Natural killer cell treated with Interleukin-12 subunit alpha and Interleukin-12 subunit beta and Interleukin-15 and Interleukin-18, amount 100 ng/mL, for 72 hours (primary cell): ENCODE measurements at places on chromosomes 6 and 20.

DNA sequence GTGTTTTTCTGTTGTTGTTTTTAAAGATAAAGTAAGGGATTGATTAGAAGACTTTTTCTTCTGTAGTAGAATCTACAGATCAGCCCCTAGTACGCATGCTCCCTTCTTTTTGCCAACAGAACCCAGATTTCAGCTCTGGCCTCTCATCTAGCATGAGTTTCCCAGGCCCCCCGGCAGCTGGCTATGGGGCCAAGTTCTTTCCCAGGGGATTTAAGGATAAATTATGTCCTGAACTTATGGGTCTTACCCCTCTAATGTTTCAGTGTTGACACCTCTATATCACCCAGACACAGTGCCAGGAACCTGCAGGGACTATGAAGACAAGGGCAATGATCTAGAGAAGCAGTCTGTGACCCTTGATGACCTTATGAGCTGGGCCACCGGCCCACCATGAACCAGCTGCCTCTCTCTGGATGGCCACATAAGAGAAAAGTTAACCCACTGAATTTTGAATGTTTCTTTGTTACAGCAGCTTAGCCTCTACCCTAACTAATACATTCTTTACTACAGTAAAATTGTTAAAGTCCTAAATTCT is 150.5 kb downstream of the UNC5CL start:
- DNase-seq: no peak

DNA sequence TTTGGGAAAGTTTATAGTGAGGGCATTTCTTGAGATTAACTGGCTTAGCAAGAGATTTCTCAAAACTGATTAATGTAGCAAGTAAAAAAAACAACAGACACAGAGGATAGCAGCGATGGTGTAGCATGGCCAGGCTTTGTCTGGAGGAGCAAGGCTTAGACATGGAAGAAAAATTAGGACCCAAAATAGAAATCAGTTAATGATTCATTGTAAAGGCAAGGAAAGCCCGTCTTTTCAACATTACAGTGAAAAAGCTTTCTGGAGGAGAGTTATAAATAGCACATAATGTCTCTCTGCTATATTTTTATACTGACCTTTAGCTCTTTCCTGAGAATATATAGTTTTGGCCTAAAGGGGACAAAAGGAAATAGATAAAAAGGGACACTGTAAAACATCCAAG is 45.1 kb downstream of the FNDC1 start:
- no peak for DNase-seq

DNA sequence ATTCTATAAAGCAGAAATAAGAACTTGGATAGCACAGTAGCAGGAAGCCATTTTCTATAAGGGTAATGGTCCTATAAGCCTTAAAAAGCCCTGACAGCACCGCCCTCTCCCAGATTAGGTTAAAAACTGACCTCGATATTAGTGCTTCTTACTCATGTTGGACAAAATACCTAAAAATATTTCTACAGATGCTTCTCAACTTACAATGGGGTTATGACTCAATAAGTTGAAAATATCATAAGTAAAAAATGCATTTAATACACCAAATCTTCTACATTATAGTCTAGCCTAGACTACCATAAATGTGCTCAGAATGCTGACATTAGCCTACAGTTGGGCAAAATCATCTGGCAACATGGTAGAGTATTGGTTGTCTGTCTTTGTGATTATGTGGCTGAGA is 70.3 kb downstream of the SESN1 start:
- DNase-seq: no peak

GRCh38 chr6:5086294-5086890 is 1.3 kb downstream of the PPP1R3G start:
- DNase-seq: no peak

GRCh38 chr6:118506071-118506638 is 41.9 kb upstream of the PLN start:
- no peak for DNase-seq

DNA sequence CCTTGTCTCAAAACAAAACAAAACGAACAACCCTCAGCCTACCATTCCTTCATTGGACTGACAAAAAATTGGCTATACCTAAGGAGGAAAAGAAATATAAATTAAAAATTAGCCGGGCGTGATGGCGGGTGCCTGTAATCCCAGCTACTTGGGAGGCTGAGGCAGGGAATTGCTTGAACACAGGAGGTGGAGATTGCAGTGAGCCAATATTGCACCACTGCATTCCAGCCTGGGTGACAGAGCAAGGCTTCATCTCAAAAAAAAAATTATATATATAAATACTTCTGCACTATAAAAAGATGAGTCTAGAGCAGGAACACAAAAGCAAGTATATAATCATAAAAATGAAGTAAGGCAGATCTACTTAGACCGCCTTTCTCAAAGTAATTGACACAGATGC is 109.8 kb downstream of the CRYBG1 start:
- DNase-seq: no peak

GRCh38 chr6:33949877-33950435 is 146.2 kb upstream of the MLN start:
- no peak for DNase-seq

- no peak for DNase-seq
Measured at GRCh38 chr20:5085380-5085779, 34.4 kb downstream of the PCNA start.

DNA sequence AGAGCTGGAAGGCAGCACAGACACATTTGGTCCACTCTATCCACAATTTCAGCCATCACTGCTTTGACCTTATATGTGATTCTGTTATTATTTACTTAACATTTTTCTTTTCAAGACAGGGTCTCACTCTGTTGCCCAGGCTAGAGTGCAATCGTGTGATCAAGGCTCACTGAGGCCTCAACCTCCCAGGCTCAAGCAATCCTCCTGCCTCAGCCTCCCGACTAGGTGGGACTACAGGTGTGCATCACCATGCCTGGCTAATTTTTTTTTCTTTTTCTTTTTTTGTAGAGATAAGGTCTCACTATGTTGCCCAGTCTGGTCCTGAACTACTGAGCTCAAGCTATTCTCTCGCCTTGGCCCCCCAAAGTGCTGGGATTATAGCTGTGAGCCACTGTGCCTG is 40.3 kb downstream of the BCL2L1 start:
- no peak for DNase-seq

DNA sequence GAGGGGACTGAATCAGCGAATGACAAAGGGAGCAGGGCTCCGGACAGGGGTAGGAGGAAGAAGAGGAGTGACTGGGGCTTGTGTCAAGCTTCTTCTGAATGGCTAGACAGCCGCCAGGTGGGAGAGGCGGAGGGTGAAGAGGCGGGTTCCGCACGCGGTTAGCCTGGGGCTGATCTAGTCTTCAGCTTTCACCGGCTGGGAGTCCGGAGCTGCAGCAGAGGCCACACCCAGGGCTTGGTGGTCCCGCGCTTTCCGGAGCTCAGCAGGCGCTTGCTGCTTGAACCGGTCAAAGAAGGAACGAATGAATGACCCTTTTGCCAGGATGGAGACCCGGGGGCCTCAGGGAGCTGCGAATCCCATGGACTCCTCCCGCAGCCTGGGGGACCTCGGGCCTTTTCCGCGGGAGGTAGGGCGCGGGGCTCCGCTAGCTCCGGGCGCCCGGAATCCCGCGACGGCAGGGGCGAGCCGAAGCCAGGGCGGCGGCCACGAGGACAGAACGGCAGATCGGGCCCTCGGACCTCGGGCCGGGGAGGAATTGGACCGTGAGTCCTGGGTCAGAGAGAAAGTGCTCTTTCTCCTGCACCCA is at the start of gene C6orf141:
C6orf141 (plus strand) TSS at position 177 of the 586 bp plus-strand sequence; CDS start at position 302, 125 bp downstream.
- no peak for DNase-seq

DNA sequence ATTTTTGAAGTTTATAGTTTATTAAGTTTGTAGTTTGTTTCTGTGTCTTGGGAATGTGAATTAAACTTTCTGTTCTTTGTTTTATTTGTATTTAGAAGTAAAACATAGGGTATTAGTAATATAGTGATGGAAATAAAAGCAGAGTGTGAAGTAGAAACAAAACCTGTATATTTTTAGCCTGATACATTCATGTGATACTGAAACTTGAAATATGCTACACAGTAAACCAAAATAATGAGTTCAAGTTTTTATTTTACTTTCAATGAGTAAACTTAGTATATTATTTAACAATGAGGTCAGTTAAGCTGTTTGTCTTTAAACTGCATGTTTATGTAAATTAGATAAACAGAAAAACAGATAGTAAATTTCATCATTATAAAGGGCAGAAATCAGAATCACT is 1592.6 kb downstream of the GRIK2 start:
- DNase-seq: no peak

- no peak for DNase-seq
Measured at GRCh38 chr6:168374051-168374502, 54.5 kb upstream of the DACT2 start.

DNA sequence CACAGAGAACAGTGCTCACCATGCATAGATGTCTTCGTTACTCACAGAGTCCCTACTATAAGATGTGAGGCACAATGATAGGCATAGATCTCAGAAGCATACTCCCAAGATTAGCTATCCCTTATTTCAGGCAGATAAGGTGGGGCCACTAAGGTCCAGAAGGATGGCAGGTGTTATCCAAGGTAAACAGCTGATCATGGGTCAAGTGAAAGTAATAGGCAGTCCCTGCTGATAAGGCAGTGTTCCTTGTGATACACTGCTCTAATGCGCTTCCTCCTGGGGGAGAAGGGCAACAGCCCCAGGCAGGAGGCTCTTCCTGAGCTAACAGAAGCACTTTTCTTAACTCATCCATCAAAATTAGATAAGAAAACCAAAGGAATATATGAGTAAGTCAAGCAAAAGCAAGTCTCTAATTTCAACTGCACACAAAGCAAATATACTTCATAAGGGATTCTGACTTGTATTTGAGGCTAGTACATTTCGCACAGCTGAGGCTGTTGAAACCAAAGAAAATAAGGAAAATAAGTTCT is 42.2 kb downstream of the METTL24 start:
- DNase-seq: no peak

GRCh38 chr20:14561741-14562221 is 224.4 kb upstream of the FLRT3 start:
- DNase-seq: no peak
